NCI-H2029 treated with DMSO at 0.1 percent for 48 hours (cell line): ENCODE measurements at places on chromosomes 3 and 15.

GRCh38 chr15:72541674-72542073 is 67.5 kb downstream of the ARIH1 start:
- no peak for DNase-seq

GRCh38 chr3:147257944-147258343 is 148.4 kb downstream of the ZIC4 start:
- no peak for DNase-seq

DNA sequence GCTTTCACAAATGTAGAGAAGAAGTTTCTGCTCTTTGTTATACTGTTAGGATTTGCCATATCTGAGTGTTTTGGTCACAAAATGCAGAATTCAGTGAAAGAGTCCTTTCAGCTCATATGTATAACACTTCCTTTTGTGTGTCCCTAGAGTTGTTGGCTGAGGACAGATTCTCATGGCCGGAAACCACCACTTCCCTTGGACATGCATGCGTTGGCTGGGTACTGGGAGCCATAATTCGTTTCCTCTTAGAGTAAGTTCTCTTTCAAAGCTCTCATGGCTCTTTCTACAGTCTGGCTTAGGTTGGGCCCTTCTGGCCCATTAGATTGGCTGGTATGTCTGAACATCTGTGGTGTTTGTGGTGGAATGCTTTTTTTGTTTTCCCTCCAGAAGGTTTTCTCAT is 298.5 kb downstream of the DIPK2A start:
- no peak for DNase-seq

GRCh38 chr15:48473667-48474066 is 142.4 kb downstream of the DUT start:
- no peak for DNase-seq

DNA sequence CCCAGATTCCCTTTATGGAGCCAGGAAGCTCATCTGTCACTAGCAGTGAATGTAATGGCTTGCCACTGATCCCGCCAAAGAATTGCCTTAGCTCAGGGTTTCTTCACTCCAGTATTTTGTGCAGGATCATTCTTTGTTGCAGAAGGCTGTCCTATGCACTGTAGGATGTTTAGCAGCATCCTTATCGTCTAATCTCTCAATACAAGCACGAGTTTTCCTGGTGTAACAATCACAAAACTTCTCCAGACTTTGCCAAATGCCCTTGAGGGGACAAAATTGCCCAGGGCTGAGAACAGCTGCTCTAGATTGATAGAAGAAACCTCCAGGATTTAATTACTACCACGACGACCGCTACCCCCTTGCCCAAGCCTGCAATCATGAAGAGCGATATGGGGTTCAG is 6.8 kb upstream of the SHQ1 start:
- no peak for DNase-seq

DNA sequence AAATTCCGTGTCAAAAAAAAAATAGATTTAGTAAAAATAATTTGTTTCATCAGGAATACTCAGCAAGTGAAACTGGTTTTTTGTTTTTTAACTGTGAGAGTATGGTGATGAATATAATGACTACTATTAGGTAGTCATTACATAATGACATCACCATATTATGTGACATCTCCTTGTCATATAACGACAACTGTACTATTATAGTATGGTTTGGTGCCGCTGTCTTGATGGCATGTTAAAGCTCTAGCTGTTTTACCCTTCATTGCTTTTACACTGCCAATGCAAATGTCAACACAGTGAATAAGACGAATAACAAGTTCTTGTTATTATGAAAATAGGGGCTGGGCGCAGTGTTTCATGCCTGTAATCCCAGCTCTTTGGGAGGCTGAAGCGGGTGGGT is 45.6 kb upstream of the FAH start:
- no peak for DNase-seq

DNA sequence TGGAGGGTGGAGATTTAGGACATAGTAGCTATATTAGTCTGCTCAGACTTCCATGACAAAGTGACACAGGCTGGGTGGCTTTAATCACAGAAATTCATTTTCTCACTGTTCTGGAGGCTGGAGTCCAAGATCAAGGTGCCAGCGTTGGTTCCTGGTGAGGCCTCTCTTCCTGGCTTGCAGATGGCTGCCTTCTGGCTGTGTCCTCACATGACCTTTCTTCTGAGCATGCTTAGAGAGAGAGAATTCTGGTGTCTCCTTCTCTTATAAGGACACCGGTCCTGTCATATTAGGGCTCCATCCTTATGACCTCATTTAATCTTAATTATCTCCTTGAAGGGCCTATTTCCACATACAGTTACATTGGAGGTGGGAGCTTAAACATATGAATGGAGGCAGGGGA is 14.9 kb upstream of the SHC4 start:
- DNase-seq: no peak

- no peak for DNase-seq
Measured at GRCh38 chr3:189646853-189647542, 15.8 kb downstream of the TP63 start.

DNA sequence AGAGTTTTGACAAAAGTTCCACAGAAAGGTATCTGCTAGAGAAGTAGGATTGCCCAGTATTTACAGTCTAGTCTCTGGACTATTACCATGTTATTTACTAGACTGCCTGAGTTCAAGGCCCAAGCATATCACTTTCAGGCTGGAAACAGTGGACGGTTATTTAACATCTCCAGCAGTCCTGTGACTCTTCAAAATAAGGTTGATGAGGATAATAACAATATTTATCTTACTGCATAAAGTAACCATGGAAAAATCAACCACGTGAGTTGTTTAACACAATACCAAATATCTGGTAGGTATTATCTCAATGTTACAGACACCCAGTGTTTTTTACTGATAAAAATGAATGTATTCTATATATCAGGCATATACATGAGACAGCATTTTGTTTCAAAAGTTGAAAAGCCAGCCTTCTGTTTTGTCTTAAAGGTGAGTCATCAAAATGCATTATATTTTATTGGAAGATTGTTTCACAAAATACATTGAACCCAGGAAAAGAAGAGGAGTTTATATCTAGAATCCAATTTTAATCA is 535.8 kb downstream of the TBL1XR1 start:
- DNase-seq: no peak
